Cortex of kidney (tissue), 1 donor: ENCODE measurements at places on chromosomes 11 and 22.

GRCh38 chr11:76798671-76799065, 15.5 kb downstream of the TSKU start:
- DNase-seq, result no peak

GRCh38 chr11:17445240-17445795, 31.3 kb downstream of the ABCC8 start:
- DNase-seq, result no peak

DNA sequence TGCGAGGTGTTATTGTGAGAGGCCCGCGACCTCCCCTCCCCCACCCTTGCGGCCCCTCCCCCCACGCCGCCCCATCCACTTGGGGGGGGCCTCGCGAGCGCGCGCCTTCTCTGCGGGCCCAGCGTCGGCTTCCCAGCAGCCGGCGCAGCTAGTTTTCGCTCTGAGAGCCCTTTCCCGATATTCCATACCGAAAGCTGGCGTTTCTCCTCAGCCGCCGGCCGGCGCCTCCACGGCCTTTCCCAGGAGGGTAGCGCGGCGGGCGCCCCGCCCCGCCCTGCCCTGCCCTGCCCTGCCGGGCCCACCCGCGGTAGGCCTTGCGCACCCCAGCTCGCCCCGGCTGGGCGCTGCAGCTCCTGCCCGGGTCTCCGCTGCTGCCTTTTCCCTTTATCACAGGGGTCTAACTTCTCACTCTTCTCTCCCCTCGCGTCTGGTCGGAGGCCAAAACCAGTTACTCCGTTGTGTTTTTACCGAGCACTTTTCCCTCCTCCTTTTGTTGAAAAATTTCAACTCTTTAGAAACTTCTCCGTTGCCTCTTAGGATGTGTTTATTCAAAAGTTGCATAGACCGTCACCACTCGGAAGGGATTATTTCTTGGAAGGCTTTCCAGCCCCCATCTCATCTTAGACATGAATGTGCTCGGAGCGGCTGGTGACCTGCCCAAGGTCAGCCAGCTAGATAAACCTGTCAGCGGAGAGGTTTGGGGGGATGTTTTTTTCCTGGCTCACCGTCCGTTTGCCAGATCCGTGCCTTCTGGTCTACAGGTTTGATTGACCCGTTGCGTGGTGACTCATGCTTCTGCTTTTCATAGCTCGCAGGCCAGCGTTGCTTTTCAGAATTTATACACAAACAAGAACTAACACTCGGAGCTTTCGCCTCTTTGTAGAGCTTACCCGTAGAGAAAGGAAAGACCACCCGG, 648 bp downstream of the PAFAH1B2 start:
- no peak for DNase-seq

- DNase-seq, result no peak
Measured at GRCh38 chr22:34416022-34416860, 496.0 kb upstream of the LARGE1 start.

DNA sequence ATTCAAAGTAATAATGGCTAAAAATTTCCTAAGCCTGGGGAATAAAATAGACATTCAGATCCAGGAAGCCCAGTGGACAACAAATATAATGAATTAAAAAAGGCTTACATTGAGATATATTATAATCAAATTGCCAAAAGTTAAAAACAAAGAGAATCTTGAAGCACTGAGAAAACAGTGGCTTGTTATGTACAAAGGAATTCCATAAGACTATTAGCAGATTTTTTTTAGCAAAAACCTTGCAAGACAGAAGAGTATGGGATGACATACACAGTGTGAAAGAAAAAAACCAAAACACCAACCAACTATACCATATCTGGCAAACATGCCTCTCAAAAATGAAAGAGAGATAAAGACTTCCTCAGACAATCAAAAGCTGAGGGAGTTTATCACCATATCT, 20.7 kb downstream of the OR10V1 start:
- no peak for DNase-seq

DNA sequence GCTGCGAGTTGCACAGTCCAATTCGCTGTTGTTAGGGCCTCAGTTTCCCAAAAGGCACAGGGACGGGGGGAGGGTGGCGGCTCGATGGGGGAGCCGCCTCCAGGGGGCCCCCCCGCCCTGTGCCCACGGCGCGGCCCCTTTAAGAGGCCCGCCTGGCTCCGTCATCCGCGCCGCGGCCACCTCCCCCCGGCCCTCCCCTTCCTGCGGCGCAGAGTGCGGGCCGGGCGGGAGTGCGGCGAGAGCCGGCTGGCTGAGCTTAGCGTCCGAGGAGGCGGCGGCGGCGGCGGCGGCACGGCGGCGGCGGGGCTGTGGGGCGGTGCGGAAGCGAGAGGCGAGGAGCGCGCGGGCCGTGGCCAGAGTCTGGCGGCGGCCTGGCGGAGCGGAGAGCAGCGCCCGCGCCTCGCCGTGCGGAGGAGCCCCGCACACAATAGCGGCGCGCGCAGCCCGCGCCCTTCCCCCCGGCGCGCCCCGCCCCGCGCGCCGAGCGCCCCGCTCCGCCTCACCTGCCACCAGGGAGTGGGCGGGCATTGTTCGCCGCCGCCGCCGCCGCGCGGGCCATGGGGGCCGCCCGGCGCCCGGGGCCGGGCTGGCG, at the start of gene BCR:
Gene BCR (plus strand): TSS at position 209 of the 592 bp plus-strand sequence. CDS start 452 bp downstream, outside the sequence.
- DNase-seq, result no peak

- DNase-seq, result no peak
Measured at GRCh38 chr11:17473071-17473744, 3.4 kb downstream of the ABCC8 start.

DNA sequence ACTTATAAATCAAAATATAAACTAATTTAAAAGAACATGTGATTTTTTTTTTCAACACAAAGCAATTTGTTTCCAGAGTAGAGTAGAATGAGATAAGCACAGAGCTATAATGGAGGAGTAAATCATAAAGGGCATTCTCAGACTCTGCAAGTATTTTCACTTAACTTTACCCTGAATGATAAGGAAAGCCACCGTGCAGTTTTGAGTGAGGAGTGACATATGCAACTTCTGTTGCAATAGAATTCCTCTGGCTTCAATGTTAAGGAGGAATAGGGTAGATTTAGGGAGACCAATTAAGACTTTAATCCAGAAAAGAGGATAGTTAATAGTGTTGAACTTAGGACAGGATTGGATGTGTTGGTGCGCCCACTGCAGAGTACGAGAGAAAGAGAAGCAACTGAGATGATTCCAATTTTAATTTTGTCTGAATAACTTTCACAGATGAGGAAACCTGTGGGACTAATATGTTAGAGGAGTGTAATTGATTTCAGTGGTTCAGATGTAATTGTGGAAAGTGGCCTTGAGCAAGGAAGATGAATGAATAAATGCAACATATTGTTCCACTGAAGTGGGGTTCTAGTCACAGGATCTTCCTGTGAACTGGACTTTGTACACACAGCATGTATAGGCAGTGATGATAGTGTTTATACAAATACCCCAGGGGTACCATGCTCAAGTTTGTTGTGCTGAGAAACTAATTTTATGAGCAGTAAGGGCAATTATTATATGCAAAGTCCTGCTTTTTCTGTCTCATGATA, 255.5 kb upstream of the ANO3 start:
- DNase-seq, result no peak

- no peak for DNase-seq
Measured at GRCh38 chr11:66987924-66988637, 13.0 kb downstream of the C11orf86 start.

DNA sequence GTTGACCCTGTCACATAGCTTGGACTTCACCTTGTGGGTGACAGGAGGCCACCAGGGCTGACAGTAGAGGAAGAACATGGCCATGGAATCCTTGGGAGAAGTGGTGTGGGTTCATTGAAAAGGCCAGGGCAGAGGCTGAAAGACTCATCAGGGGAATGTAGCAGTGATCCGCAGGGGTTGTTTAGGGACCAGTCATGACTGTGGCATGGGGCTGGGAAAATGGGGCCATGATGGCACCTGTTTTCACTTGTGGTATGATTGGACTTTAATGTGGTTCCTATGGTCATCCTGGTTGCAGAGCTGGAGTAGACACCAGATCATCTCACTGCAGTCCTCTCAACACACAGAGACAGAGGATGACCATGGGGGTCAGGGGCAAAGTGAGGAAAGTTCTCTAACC, 66.7 kb upstream of the MYEOV start:
- no peak for DNase-seq

- no peak for DNase-seq
Measured at GRCh38 chr22:20549232-20549841, 41.9 kb downstream of the MED15 start.

DNA sequence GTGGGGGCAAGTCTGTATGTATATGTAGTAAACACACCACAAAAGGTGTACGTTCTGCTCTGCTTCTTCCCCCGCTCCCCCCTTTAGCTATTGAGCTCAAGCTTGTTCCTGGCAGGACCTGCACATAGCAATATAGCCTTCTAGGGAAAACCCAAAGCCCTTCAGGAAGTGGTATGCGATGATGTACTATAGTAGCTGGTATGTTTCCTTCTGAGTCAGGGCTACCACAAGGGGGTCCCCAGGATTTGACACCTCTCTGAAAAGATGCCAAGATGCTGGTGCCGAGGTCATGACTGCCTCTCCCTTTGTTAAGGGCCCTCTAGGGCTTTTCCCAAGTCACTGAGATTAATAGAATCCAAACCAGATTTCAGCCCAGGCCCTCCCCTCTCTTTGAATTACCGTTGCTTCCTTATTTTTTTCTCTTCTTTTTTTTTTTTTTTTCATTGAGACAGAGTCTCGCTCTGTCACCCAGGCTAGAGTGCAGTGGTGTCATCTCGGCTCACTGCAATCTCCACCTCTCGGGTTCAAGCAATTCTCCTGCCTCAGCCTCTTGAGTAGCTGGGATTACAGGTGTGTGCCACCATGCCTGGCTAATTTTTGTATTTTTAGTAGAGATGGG, 268.4 kb downstream of the ETS1 start:
- DNase-seq, result no peak
